ENCODE measurements at places on chromosomes 7 and 10.

- no peak for DNase-seq
Measured at GRCh38 chr7:98475352-98475751, 74.5 kb upstream of the BAIAP2L1 start.

GRCh38 chr7:134827889-134828288 lies 48.5 kb downstream of the CALD1 start:
- no peak for DNase-seq

DNA sequence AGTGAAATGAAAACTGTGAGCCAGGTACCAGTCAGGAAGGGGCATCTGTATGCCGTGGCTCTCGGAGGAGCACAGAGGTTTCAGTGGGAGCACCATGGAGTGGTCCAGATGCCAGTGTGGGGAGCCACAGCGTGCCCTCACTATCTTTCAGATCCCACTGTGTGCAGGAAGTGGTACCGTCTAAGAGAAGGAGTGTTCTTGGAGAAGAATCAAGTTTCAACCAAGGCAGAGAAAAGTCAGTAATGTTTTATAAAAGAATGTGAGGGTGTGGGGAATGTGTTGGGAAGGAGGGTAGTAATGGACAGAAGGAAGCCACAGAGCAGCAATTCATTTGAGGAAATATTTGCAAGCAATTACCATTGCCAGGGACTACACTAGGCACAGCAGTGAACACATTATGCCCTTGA lies 35.6 kb downstream of the PRKAR2B start:
- DNase-seq = no peak

DNA sequence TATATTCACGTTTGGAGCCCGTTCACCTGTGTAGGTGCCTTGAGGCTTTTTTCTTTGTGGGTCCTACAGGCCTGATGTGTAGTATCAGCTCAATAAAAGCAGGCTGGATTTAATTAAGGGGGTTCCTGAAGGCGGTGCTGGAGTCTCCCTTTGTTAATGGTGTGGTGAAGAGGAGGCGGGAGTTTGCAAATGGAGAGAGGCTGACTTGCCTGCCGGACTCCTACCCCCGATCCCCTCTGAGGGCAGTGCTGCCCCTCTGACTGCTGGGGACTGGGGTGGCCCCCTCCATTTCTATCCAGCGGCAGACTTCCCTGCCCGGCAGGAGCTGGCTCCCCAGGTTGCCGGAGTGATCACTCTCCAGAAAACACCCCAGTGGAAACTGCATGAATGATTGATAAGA lies 45.1 kb downstream of the ZMIZ1 start:
- DNase-seq = no peak

DNA sequence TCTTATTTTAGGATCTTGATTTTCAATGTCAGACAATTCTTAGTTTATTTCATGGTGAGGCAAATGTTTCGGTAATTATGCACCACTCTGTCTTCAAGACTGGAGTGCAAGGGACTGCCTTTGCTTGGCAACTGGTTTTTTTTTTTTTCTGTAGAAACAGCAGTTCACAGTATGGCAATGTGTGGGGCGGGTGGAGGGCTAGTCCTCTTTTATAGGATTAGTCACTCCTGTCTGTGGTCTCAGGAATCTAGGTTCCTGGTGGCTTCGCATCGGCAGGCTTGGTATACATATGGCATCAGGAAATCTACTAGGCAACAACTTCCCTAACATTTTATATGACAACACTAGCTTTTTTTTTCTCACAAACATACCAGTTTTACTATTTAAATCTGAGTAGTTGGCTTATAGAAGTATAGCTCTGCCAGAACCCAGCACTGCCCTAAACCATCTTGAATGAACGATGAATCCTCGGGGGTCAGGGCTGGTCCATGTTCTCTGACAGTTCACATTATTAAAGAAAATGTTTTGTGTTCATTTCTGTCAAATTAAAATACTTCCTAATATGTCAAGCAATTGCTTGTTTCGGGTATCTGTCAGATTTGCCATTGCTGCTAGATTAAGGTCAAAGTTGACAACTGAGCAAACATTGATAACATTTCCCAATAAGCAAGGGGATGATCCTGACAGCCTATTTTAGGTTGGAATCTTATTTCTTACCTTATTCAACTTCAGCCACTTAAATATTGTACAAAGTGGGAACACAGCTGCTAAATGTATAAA lies 289.7 kb upstream of the VSTM2A start:
- DNase-seq = no peak

- DNase-seq = no peak
Measured at GRCh38 chr7:1754345-1754908, 84.3 kb downstream of the ELFN1 start.

DNA sequence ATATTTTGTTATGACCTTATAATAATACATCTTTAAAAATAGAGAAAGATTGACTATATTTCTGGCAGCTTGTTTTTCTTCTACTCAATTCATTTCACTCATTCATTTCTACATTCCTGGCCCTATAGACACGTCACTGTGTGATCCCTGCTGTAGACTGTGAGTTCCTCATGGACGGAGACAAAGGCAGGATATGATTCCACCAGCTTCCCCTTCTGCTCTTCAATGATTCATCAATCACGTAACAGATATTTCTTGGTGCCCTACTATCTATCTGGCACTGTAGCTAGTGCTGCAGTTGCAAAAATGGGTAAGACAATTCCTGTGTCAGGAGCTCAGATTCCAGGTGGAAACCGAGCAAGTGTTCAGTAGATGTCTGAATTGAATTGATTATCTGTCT lies 415.0 kb downstream of the SFMBT2 start:
- no peak for DNase-seq

GRCh38 chr10:70827086-70827757 lies 11.5 kb downstream of the SGPL1 start:
- DNase-seq = peak; percentile 73

GRCh38 chr7:158446281-158446680 lies 141.3 kb downstream of the PTPRN2 start:
- DNase-seq = no peak

DNA sequence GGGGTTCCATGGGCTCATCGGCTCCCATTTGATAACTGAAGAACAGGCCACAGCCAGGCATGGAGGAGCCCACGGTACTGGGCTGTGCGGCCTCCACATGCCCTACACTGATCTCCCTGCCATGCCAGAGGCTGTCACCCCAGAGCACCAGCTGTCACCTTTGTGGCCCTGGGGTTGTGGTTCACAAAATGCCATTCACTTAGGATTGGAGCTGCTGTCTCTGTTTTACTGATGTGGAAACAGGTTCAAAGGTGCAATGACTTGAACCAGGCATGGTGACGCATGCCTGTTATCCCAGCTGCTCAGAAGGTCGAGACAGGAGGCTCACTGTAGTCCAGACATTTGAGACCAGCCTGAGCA lies 4.3 kb upstream of the UPK3B start:
- no peak for DNase-seq

DNA sequence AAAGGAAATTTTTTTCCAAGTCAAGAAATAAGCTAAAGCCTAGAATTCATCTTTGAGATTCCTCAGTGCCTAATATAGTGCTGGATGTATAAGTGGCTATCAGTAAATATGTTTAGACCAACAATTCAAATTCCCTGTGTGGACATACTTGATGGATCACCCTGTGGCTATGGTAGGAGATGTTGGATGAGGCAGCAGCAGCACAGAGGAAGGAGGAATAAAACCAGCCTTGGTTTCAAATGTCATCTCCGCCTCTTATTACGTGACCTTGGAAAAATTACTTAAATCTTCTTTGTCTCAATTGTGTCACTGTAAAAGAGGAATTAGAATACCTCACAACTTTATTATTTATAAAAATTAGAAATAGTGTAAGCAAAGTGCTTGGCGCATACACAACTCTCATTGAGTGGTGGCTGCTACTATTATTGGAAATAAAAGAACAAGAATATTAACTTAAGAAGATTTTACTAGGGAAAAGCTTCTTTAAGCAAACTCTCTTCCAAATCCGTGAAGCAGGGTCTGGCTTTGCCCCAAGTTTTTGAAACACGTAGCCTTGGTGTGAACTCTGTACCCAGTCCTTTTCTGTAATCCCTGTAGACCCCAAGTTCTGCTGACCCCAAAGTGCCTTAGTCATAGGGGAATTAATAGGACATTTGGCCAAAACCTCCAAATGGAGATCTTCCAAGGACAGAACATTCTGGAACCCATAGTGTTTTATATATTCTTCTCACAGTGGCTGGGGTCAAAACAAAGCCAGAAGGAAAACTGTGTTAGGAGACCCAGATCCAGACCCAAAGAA lies 283.8 kb downstream of the PTEN start:
- DNase-seq = no peak

- DNase-seq = no peak
Measured at GRCh38 chr7:13336227-13336626, 648.8 kb downstream of the ARL4A start.

GRCh38 chr10:31929261-31930022 lies 811 bp upstream of the ARHGAP12 start:
- DNase-seq = peak; percentile 53

DNA sequence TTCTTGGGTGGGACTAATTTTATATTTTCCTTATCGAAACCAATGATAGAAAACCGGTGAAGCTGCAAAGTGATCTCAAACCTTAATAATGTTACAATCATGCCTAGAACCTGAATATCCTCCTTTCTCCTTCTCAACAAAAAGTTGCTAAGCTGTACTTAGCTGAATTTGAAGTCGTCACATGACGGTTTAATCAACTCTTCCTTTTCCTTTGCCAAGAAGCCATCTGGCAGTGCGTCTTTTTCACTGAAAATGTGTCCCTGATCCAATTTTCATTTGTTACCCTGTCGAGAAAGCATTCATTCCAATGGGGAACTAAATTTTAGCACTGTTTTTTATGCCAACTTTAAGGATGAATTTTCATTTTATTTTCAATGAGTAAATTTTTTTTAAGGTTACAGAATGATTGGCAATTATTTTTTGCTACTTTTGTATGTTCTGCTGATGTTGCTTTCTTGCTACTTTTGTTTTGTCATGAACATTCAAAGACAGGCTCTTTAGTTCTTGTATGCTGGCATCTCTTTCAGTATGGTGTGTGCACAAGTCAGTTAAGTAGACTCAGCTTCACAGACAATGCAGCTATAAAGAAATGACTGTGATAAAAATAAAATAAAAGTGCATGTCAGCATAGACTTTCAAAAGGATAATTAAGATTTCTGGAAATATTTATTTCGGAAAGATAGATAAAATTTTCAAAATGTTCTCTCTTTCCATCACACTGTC lies 980.0 kb downstream of the DNAJB9 start:
- no peak for DNase-seq

- no peak for DNase-seq
Measured at GRCh38 chr7:134532954-134533218, 5.5 kb downstream of the AKR1B10 start.

DNA sequence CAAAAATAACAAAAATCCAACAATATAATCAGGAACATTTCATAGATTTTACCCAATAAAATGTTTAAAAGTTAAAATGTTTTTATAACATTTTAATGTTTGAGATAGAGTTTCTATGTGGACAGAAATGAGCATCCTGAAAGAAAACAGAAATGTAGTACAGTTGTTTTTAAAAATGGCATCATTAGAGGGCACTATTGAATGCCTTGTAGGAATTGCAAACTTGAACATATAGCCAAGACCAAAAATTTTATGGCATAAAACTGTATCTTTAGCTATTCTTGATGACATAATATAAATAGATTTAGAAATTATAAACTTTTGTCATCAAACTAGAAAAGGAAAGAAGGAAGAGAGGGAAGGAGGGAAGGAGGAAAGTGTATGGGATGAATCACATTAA lies 1372.7 kb downstream of the GATA3 start:
- no peak for DNase-seq

DNA sequence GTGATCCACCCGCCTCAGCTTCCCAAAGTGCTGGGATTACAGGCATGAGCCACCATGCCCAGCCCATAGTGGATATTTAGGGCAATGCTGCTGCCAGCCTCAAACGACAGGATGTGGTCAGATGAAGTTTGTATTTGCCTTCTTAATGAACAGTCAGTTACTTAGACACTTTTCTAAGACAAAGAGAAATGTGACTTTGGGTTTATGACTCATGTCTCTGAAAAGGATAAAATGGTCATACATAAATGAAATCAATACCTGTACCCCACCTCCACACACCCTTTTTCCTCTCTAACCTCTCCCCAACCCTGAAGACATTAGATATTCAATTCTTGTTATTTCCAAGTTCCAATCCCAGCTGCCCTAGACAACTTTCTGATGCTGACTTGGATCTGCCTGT lies 109.3 kb upstream of the INSIG1 start:
- no peak for DNase-seq

DNA sequence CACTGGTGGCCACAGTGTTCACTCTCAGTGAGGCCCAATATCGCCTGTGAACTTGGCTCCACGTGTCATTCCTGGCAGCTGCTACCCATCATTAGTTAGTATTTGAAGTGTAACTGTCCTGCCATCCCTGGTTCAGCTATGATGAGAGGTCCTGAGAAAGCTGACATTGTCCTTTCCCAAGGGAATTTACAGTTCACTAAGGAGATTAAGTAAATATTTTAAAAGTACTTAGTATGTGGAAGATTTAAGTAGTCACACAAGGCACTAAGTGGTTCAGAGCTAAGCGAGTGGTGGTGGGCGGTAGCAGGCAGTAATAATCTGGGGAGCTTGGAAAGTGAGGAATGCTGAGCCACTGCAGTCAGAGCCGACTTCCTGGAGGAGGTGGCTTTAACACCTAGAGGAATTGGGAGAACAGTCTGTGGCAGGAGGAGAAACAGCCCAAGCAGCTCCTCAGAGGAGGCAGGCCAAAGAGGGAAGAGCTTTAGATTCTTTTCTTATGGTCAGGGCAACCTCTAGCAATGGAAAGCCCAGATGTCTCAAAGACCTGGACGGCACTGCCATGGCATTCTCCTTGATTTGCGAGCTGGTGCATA lies 519.7 kb downstream of the LRMDA start:
- DNase-seq = no peak

DNA sequence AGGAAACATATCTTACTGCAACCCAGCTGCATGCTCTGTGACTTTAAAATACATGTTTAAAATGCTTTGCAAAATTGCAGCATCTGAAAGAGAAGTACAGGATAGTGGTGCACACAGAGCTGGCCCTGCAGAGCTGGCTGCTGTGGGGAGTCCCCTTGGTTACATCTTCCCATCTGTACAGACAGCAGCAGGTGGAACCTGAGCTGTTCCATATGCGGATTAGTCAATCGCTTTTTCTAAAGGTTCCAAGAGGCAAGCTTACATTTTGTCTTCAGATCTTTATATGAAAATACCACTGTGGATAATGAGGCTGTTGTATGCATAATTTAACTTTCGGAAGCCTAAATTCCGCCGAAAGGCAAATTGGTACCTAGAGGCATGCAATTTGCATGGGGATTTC lies 444.1 kb downstream of the NRG3 start:
- DNase-seq = no peak

- DNase-seq = no peak
Measured at GRCh38 chr7:90771281-90771680, 175.2 kb downstream of the CDK14 start.

- DNase-seq = peak; percentile 21
Measured at GRCh38 chr10:32379318-32379949, 32.5 kb upstream of the EPC1 start.

GRCh38 chr10:79321951-79322350 lies 25.3 kb upstream of the PPIF start:
- DNase-seq = no peak

Measured in SK-MEL-5 (cell line).